GM12891 (cell line): ENCODE measurements at places on chromosomes 5 and 9.

DNA sequence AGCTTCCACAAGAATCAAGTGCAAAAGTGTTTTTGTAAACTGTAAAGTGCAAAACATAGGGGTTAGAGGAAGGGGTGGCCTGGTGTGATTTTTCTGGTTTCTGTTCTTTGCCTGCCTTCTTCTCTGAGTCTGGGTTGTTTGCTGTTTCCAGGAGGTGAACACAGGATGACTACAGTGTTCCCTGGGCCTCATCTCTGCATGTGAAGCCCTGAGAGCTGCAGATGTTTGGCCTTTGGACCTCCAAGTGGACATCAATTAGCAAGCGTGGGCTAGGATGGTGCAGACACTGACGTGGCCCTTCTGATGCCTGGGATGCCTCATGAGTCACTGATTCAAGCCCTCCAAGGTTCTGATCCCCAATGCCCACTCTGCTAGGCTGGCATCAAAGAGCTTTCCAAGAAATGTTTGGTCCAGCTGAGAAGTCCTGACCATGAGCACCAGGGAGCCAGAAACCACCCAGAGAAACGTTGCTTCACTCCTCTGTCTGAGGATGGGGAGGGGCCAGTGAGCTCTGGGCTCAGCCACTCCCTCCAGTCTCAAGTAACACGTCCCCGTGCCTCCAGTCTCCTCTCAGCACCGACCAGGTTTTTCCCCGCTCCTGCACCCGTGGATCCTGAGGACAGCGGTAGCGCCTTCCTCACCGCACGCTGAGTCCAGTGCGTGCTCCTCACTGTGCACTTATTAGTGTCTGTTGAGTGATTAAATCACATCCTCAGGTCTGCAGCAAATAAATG is 7.6 kb downstream of the IL9 start:
- DNase-seq = no peak

DNA sequence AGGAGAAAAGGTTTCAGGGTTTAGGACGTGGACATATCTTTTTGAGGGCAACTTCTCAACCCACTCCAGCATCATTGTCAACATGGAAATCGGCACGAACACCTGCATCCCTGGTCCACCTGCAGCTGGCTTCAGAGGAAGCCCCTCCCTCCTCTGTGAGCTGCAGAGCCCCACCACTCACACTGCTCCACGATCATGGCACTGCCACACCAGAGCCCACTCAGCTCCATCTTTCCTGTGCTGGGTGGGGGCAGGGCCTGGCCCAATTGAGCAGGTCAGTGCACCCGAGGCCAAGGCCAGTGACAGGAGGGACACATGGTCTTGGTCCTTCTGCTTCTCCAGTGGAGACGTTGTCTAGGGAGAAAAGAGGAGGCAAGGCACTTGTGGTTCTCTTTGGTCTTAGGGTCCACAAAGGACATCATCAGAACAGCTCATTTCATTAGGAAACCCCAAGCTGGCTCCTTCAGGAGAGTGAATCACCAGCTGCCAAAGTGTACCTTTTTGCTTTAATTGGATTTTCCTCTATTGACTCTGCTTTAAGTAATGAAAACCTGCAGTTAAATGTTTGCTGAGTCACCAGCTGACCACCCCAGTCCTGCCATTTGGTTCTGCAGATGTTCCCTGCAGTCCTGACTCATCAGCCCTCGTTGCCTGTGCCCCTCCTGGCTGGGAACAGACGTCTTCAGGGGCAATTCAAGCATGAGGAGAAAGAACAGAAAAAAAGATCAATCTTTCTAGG is 56.2 kb downstream of the UBE2QL1 start:
- DNase-seq = no peak

DNA sequence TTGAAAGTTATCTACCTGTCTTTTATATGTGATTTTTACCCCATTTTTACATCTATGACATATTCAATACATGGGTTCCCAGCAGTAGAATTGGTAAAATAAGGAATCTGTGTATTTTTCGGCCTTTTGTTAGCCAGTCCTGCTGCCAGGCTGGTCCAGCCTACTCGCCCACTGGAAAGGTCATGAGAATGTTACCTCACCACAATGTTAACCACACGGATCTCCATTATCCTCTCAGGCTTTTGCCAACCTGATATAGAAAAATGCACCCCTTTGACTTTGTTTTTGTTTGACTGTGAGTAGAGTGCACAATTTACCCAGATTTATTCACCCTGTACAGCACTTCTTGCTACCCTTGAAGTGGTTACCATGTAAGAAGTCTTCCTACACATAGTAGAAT is 167.2 kb downstream of the CTNND2 start:
- no peak for DNase-seq

GRCh38 chr5:156008844-156009243 is 318.1 kb upstream of the SGCD start:
- no peak for DNase-seq

DNA sequence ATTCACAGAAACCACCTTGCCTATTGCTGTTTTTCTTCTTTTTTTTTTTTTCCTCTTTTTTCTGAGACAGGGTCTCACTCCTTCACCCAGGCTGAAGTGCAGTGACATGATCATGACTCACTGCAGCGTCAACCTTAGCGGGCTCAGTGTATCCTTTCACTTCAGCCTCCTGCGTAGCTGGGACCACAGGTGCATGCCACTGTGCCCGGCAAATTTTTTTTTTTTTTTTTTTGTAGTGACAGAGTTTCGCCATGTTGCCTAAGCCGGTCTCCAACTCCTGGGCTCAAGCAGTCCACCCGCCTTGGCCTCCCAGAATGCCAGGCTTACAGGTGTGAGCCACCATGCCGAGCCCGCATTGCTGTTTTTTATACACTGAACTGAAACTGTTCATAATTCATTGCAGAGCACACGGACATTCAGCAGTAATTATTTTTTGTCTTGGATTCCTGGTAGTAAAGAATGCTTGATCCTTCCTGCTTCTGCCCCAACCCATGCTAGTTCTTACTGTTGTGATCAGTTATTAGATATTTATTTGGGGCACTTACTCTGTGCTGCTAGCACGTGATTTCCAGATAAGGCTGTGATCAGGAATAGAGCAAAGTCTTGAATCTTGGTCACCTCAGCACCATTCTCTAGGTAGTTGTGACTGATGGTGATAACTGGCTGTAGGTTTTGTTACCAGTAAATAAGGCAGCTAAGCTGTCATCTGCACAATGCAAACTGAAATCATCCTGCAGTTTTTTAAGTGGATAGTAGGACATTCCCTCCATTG is 14.0 kb downstream of the MAP3K1 start:
- DNase-seq = no peak

GRCh38 chr9:129894120-129894823 is 59.0 kb downstream of the USP20 start:
- no peak for DNase-seq

DNA sequence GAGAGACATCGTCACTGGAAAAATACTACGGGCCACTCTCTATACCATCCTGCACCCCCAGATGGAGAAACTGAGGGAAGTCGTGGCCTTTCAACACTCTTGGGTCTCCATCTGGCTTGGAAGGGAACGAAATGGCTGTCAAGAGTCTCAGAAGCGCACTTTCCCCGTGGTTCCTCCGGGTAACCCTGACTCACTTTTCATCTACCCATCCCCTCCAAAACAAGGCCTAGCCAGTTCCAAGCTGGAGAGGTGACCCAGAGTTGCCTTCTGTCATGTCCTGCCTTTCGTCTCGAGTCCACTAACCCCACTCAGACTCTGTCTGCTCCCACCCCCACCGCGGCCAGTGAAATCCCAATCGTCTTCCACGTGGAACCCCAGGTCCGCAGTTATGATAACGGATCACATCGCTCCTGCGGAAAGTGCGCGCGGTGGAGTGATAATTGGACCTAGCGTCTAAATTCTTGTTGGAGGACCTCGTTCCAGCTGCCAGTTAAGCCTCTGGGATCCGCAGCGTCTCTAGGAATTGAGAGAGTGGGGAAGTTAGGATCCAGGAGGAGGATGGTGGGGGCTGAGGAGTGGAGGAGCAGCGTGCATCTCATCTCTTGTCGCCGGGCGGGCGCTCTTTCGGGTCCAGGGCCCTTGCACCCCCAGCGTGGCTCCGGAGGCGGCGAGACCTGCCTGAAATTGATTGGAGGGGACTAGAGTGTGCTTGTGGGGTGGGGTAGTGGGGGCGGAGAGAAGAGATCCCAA is 4.6 kb downstream of the CDKN2A start:
- no peak for DNase-seq

DNA sequence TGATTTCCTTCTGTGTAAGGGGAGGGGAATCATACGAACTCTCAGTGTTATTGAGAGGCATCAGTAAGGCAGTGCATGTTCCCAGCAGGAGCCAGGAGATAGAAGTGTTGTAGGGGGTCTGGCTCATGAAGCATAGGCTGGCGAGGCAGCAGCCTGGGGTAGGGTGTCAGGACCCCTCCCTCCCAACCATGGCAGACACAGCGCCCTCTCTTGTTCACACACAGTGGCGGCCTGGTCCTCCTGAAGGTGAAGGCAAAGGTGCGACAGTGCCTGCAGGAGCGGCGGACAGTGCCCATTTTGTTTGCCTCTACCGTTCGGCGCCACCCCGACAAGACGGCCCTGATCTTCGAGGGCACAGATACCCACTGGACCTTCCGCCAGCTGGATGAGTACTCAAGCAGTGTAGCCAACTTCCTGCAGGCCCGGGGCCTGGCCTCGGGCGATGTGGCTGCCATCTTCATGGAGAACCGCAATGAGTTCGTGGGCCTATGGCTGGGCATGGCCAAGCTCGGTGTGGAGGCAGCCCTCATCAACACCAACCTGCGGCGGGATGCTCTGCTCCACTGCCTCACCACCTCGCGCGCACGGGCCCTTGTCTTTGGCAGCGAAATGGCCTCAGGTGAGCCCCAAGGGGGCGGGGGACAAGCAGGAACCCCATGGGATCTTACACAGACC is 4.7 kb downstream of the SLC27A4 start:
- no peak for DNase-seq
